ENCODE measurements at places on chromosomes 2 and 18.

- no peak for DNase-seq
Measured at GRCh38 chr2:160319700-160320099, 119.6 kb upstream of the ITGB6 start.

DNA sequence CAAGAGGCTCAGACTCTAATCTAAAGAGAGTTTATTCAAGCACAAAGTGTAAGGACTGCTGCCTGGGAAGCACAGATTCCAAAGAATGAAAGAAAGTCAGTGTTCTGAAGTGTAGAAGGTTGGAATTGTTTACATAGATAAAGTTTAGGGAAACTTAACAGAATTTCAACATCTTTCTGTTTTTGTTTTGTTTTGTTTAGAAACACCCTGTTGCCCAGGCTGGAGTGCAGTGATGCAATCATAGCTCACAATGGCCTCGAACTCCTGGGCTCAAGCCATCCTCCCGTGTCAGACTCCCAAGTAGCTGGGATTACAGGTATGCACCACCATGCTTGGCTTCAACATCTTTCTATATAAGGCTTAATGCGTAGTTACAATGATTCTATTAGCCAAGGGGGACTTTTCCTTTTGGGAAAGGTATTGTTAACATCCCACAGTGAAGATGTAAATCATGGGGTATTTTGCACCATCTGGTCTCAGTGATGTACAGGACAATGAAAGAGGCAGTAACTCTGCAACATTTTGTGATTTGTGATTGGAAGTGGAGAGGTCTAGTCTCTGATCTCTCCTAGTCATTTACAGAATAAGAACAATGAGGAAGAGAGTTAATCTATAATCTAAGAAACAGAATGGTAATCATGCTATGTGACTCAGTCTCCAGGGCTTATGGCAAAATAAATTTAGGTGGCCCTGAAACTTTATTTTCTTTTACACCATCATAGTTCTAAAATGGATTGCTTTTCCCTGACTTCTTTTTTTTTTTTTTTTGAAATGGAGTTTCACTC, 45.6 kb upstream of the MSH6 start:
- DNase-seq: no peak

GRCh38 chr2:69026026-69026425, 13.0 kb downstream of the ANTXR1 start:
- no peak for DNase-seq

GRCh38 chr2:37527361-37527760, 144.1 kb downstream of the CDC42EP3 start:
- DNase-seq: no peak

DNA sequence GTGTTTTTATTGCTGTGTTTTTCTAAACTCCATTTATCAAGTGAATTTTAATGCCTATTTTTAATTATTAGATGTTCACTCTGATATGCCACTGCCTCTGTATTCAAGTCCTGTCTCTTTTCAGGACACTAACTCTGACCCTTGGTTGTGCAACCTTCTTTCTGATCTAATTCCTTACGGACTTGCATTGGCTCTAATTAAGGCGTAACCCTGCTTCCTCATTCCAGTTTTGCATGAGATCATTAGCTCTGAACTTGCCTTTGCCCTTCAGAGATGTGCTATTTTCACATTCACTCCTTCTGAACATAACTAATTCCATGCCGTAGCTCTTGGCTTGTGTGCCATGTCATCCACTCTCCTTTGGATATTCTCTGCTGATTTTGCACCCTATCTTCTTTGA, 162.5 kb upstream of the TMEFF2 start:
- DNase-seq: no peak

DNA sequence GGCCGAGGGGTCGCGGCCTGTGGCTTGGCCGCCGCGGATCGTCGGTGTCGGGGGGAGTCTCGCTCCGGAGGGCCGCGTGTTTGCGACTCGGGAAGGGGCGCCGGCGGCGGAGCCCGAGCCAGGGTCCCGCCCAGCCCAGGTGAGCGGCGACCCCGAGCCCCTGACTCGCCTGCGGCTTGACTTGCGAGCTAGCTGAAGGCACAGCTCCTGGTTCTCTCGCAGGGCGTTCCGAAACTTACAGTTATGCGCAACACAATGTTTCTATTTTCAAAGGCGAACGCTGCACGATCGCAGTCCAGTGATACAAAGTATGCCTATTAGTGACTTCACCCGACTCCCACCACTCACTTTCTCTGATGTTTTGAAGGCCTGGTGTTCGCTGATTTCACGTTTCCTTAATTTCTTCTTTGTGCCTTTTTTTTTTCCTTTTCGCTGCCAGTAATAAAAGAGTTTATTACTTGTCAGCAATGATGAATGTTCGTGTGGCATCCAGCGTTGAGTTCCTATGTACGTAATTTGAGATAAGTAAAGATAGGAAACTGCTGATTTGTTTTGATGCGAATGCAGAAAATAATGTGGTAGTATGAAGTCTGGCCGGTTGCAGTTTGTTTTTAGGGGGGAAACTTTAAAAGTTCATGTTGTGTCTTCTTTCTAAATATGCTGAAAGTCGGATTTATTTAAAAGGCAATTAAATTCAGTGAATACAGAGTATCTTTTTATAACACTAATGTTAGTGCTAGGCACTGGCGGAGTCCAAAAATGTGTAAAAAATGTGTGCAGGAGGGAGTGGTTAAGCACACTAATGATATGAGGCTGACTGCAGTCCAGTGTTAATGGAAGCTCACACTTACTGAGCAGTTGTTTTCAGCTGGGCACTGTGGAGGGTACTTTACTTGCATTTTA, 706 bp downstream of the UBXN2A start:
- DNase-seq: no peak

DNA sequence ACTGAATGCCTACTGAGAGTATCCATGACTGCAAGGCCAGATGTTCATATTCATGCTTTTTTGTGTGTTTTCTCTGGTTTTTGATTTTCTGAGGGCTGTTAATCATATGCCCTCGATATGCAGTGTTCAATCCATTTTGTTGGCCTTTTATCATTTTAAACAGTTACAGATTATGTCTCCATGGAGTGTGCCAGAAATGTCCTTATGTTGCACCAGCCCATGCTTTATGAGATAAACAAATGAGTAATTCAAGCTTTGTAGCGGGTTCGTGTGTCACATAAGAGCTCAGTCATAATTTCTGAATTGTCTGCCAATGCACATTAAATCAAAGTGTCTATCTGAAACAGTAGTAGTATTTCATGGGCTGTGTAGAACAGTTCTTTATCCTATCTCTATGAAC, 583.0 kb downstream of the THSD7B start:
- DNase-seq: no peak

- no peak for DNase-seq
Measured at GRCh38 chr18:34280653-34281052, 55.9 kb upstream of the NOL4 start.

DNA sequence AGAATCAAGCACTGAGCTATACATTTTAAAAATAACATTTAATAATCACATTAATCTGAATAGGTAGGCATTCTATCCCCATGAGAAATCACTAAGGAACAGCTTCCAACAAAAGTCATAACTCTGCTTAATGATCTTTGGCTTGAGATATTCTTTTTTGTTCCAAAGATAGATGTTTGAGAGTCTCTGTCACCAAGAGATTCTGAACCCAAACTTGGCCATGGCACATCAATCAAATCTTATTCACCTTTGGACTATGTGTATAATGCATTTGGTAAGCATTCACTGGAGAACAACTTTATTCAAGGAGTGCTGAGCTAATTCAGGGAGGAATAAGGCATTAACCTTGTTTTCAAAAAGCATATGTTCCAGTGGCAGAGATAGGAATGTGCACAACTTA, 743.3 kb downstream of the SLC4A3 start:
- no peak for DNase-seq

DNA sequence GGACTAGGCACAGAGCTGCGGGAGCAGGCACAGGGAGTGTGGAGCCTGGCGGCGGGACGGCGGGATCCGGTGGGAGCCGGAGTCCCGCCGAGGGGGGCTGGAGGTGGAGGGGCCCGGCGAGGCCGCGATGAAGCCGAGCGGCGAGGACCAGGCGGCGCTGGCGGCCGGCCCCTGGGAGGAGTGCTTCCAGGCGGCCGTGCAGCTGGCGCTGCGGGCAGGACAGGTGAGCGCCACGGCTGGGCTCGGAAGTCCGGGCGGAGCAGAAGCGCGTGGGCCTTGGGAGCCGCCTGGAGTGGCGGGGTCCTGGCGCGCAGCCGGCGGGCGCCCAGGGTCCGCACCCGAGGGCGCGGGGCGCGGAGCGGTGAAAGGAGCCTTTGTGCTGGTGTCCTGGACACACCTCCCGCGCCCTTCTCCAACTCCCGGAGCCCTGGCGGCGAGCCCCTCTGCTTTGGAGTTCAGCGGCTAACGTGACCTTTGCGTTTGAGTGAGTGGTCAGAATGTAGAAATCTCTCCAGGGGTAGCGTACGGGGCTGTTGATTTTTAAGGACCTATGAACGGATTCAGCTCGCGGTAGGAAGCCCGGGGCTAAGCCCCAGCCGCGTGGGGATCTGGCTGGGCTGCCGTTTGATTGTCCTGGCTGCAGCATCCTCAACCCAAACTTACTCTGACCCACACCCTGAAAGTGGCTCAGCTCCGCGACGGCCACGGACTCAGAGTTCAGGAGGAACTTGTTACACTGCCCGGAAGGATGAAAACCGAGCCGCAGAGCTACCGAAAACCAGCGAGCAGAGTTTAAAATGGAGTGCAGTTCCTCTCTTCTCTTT, 448 bp downstream of the IMPA2 start:
- no peak for DNase-seq

GRCh38 chr2:209663139-209663538, 108.5 kb upstream of the UNC80 start:
- DNase-seq: no peak

DNA sequence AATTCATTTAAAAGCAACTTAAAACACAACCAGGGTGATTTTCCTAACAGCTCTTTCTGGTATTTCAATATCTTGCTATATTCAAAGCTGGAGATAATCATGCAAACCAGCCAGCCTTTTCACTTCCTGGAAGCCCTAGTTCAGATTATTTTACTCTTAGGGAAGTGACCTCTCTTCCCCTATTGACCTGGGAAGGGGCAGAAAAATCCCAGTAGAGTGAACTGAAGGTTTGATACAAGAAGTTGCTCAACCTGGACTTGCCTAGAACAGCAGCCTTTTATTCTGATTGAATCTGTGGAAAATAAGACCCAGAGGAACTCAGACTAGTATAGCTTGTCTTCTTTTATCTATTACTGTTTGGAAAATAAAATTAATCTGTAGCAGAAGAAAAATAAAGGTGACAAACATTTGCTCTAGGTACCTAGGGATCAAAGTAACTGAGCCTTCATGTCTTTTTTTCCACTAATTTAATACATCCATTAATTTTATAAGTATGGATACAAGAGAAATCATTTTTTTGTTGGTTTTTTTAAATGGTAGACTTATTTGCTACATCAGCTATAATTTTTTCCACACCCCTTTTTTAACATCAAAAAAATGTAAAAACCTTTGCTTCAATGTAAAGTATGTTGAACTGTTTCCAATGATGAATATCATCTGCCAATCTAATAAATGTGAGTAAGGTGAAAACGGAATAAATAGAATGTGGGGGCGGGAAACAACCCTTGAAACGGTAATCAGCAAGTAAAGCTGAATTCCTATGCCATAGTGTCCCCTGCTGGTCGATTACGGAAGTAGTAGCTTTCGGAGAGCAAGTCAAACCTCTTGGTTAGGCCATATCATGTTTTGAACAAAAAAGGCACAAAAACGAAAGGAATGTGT, 629.9 kb downstream of the NRXN1 start:
- no peak for DNase-seq

DNA sequence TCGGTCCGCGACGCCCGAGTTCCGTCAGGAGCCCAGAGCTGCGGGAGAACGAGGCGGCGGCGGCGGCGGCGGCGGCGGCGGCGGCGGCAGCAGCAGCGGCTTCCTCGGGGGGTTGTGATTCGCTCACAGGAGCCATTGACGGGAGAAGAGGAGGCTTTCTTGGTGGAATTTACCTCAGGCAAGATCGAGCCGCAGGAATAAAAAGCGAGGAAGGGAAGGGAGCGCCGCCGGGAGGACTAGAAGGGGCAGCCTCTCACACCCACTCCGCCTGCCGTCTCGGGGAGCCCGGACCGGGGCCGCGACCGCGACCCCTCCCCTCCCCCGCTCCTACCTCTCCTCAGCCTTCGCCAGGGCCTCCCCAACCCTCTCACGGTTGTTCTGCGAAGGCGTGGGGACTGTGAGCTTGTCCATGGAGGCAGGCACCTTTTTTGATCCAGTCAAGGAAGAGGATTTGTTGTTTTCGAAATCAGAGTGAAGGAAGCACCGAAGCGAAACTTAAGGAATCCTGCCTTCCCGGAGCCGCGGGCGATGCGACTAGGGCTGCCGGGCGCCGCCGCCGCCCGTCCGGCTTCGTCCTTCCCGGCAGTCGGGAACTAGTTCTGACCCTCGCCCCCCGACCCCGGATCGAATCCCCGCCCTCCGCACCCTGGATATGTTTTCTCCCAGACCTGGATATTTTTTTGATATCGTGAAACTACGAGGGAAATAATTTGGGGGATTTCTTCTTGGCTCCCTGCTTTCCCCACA, 506 bp downstream of the BMPR2 start:
- no peak for DNase-seq

- no peak for DNase-seq
Measured at GRCh38 chr18:5997361-5997760, 102.0 kb upstream of the TMEM200C start.

DNA sequence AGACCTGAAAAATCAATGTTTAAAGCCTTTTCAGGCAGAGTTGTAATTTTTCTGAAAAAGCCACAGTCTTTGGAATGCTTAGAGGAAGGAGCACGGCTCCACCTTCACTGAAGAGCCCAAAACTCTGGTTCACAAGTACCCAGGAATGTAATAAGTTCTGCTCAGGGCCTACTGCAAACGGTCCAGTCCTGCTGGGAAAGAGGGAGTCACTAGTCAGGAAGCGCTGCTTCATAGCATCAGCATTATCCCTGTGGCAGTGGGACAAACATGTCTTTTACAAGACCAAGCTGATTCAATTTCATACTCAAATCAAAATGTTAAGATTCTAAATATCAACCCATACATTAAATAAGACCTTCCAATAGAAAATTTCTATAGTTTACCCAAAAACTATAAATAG, 152.9 kb upstream of the PGAP1 start:
- DNase-seq: no peak

DNA sequence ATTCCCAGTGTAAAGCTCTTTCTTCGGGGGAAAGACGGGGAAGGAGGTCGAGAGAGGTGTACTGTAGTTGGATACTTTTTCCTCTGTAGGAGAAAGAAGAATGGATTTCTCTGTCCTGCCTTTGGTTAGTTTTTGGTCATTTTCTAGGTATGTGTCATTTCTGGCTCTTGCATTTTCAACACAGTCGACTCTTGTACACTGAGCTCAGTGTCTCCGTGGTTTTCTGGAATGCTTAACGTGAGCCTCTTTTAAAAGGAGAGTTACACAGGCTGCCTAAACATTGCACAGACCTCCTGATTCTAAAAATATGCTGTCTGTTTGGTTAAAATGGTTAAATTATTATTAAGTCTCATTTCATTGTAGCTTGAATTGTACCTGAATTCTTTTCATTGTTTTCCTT, 21.8 kb upstream of the GLS start:
- no peak for DNase-seq

GRCh38 chr18:36849288-36850006, 20.5 kb downstream of the KIAA1328 start:
- no peak for DNase-seq

DNA sequence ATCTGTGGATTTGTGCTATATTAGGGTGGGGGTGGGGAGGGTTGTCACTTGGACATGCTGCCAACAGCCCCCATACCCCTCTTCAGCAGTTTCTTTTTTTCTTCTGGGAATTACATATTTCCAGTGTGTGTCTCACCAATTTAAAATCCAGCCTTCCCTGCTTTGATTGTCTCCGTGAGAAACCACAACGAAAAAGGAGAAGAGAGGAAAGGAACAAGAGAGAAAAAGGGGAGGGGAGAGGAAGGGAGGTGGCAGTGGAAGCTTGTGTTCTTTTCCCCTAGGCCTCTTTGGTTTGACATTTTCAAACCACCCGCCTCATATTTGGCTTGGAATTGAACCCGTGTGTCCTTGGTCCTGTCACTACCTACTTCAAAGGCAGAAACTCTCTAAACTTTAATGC, 860 bp downstream of the CTNNA2 start:
- DNase-seq: no peak

Data from LNCaP clone FGC (cell line).